Amygdala (tissue), 56 donors: ENCODE measurements at places on chromosomes 5 and 9.

DNA sequence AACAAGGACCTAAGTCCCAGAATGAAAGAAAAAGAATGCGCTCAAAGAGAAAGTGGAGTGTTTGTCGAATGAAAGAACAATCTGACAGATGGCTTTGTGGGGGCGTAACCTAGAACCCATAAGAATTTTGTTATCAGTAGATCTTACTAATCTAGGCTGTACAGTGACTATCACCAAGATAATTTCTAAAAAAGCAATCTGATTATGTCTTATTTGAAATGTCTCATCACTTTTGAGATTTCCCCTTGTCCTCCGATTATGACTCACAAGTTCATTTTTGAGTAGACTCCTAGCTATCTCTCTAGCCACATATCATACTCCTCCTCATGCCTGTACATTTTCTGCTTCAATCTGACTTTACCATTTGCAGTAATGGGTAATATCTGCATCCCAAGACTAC, 135.6 kb upstream of the SMARCA2 start:
- DNase-seq: no peak

DNA sequence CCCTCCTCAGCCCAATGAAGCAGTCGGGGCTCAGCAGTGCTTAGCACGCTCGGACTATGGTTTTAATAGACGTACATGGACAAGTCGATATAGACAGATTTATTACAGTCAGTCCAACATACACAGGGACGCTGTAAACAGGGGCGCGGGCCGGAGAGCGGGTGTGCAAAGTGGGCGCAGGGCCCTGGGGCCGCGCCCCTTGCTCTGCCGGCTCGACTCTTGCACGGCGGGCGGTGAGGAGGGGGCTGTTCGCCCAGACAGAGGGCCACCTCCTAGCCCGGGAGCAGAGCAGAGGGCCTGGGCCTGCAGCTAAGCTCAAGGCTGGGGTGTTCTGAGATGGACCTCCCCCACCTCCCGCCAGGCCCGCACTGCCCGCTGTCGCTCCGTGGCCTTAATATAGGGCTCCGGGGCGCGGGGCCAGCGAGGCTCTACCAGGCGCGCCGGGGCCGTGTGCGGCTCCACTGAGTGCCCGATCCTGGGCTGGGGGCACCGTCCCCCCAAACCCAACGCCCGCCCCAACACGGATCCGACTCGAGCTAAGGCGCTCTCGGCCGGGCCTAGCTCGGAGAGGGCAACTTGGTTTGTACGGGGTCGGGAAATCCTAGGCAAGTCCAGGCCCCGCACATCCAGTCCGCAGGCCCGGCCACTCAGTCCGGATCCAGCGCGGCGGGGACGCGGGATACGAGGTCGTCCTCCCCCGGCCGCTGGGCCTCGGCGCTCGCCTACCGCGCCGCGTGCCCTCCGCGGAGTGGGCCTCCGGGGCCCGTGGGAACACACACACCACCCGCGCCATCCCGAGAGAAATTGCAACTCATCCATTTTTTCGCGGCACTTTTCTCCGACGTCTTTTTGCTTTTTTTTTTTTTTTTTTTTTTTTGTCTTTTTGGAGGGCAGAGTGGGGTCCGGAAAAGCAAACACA, 6.1 kb downstream of the PITX1 start:
- no peak for DNase-seq

- DNase-seq: no peak
These were observed 113.4 kb downstream of the FRMD3 start for GRCh38 chr9:83424831-83425230.

DNA sequence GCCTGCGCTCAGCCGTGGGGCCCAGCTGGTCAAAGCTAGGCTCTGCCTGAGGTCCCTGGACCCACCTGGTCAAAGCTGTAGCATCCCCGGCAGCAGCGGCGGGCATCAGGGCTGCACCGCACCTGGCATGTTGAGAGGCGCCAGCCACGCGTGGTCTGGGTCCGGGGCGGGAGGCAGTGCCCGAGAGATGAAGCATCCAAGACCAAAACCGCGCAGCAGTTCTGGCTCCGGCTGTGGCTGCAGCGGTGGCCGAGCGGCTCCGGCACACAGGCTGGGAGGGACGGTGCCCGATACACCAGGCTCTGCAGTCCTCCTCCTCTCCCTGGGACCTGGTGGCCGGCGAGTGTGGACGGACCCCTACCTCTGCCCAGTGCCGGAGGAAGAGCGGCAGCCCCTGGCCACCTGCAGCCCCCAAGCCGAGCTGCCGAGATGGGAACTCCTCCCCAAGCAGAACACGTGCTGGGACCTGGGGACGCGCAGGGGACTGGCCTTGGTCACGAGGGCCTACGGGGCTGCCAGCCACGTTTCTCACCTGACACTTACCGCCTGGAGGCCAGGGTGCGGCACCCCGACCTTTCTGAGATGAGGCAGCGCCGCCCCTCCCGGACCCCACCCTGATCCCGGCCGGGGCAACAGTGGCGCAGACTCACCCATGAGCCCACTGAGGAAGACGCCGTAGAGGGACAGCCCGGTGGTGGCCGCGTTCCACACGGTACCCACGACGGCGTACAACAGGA, 33.0 kb downstream of the SLC9A3 start:
- DNase-seq: no peak

GRCh38 chr9:104468261-104468660, 35.8 kb upstream of the OR13F1 start:
- no peak for DNase-seq

DNA sequence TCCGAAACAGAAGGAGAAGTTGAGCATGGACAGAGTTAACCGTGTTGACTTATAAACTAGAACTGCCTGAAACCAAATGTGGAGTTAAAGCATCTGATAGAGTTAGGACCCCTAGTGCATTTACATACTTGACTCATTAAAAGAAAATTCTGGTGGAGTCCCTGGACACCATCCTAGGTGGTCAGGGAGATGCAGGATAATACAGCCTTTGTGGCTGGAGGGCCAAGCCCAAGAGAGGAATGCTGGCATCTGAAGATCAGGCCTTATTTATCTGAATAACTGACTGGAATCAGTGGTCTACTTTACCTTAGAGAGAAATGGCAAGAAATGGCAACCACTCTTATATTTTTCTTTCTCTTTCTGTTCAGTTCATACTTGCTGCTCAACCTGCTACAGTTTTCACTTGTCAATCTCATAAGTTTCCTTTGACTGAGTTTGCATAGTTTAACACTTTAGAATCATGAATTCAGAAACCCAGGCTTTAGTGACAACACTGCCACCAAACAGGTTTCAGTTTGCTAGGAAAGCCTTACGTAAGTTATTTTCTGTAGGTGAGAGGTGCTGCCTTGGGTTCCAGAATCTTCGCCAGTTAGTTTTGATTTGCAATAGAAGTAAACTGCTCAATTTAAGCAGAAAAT, 10.2 kb downstream of the CMYA5 start:
- DNase-seq: no peak

DNA sequence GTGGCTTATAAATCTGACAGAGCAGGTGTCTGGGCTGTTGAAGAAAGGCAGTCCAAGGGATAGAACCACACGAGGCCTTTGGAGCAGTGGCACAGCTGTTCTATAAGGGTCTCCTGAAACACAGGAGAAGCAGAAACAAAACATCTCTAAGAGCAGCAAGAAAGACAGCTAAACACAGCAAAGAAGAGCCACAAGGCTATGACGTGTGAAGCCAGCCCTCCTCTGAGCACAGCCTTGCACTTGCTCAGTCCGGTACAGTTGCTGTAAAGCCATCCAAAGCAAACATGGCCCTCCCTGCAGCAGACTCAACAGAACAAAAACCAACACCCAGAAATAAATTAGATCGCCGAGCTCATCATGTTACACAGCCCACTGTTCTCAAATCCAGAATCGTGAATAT, 2.6 kb upstream of the GZMK start:
- no peak for DNase-seq
